NCI-H187 treated with DMSO at 0.1 percent for 48 hours (cell line): ENCODE measurements at places on chromosomes 11 and 22.

DNA sequence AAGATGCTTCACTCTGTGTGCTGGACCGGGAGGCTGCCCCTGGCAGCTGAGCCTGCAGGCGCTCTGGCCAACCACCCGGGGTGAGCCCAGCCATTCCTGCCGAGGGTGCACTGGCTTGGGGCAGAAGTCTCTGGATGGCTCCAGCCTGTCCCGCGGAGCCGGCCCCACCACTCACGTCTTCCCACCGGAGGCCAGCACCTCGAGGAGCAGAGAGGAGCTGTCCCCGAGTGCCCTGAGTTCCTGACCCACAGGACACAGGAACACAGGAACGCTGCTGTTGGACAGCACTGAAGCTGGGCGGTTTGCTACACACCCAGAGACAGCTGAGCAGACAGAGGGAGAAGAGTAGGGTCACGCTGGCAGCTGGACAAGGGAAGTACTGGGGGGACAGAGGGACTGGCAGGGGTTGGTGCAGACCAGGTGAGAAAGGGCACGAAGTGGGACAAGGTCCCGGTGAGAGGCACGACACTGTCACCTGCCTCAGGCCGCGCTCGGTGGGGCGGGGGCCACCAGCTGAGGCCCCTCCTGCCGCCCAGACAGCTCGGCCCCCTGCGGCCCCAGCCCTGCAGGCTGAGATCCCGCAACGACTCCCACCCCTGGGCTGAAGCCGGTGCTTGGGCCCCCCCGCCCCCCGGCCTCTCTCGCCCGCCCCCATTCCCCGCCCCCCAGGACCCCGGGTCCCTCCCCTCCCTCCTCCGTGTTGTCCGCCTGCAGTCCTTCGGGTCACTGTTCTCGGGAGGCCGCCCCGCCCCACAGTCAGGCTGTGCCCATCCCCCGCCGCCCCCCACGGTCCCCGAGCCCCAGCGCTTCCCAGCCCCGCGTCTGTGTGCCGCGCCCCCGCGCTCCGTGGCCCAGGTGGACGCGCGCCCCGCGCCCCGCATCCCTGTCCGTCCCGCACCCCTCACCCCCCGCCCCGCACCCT, 624 bp upstream of the B4GALNT4 start:
- no peak for DNase-seq

- no peak for DNase-seq
Observed at GRCh38 chr11:75549370-75549958, 12.6 kb upstream of the SERPINH1 start.

- DNase-seq: no peak
Observed at GRCh38 chr11:103880968-103881367, 155.5 kb upstream of the DDI1 start.

GRCh38 chr22:27613099-27614005, 188.2 kb downstream of the MN1 start:
- DNase-seq: no peak

GRCh38 chr11:19122960-19123615, 6.1 kb downstream of the ZDHHC13 start:
- no peak for DNase-seq

DNA sequence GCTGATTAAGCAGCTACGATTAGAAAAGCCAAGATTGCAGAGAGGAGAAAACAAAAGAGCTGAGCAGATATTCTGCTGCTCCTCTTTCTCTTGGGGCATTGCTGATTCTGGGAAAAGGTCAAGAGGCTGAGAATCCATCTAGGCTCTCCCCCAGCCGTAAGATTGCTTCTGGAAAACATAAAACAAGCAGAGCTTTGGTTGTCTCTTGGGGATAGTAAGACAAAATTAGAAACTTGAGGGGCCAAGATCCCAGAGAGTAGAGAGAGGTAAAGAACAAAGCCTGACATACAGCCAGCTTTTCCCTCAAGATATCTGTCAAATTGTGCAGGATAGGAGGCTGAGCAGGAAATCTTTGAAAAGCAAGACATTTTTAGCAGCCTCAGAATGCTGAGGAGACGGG, 158.2 kb downstream of the TTC28 start:
- no peak for DNase-seq

DNA sequence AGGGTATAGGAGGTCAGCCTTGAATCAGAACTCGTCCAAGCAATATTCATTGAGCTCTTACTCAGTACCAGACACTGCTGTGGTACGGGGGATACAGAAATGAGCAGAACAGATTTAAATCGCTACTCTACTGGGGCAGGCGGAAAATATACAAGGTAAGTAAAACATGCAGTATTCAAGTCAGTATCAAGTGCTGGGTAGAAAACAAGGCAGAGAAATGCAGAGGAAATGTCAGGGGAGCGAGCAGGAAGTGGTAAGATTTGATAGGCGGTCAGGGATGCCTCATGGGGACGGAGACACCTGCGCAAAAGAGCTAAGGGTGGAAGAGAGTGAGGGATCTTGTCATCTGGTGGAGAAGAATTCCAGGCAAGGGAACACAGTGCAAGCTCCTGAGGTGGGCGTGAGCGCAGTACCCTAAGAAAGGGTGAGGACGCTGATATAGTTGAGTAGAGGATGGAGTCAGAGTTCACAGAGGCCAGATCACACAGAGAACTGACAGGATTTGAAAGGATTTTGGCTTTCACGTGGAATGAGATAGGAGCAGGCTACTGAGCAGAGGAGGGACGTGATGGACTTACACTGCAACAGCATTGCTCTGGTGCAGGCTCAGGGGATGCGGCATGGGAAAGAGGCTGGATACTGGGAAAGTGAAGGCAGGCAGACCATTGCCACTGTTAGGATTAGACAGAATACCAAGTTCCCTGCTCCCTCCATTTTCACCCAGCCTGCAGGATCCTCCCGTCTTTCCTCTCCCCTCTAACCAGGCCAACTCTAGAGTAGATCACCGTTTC, 35.8 kb downstream of the SC5D start:
- DNase-seq: no peak

GRCh38 chr11:118017111-118017510, 30.9 kb downstream of the IL10RA start:
- no peak for DNase-seq

DNA sequence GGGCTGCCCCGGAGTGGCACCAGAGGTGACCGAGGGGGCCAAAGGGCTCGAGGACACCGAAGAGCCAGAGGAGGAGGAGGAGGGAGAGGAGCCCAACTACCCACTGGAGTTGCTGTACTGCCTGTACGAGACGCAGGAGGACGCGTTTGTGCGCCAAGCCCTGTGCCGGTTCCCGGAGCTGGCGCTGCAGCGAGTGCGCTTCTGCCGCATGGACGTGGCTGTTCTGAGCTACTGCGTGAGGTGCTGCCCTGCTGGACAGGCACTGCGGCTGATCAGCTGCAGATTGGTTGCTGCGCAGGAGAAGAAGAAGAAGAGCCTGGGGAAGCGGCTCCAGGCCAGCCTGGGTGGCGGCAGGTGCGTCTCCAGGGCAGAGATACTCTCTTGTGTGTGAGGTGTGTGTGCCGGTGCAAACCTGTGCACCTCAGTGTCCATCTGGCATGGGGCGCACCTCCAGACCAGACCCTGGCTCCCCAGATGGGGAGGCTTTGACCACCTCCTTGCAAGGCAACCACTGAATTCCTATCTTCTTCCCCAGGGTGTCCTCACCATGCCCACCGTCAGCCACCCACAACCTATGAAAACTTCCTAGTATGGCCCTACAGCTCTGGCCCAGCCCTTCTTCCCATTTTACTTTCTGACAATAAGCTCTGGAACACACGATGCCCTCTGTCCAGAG, 3.4 kb downstream of the NLRP6 start:
- no peak for DNase-seq

DNA sequence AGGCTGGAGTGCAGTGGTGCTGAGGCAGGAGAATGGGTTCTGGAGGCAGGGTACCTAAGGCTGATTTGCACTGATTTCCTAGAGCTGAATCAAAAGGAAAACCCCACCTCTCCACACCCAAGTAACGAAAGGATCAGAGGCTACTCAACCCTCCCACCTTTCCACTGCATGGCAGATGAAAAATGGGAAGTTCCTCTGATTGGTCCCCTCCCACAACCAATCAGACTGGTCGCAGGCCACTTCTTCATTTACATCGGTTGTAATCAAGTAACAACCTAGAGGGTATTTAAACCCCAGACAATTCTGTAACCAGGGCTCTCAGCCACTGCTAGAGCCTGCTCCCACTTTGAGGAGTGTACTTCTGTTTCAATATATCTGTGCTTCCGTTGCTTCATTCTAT, 18.6 kb upstream of the PARVB start:
- no peak for DNase-seq

GRCh38 chr11:62508336-62509058, 38.1 kb downstream of the AHNAK start:
- no peak for DNase-seq

GRCh38 chr22:17371448-17371847, 2.2 kb downstream of the CECR2 start:
- no peak for DNase-seq

GRCh38 chr11:8794677-8795103, 112.1 kb downstream of the RPL27A start:
- DNase-seq: no peak

GRCh38 chr11:126308271-126308671, 4.4 kb downstream of the DCPS start:
- no peak for DNase-seq

GRCh38 chr22:23836281-23836680, 2.5 kb downstream of the DERL3 start:
- DNase-seq: no peak

GRCh38 chr11:35065566-35065965, 73.4 kb upstream of the CD44 start:
- no peak for DNase-seq

DNA sequence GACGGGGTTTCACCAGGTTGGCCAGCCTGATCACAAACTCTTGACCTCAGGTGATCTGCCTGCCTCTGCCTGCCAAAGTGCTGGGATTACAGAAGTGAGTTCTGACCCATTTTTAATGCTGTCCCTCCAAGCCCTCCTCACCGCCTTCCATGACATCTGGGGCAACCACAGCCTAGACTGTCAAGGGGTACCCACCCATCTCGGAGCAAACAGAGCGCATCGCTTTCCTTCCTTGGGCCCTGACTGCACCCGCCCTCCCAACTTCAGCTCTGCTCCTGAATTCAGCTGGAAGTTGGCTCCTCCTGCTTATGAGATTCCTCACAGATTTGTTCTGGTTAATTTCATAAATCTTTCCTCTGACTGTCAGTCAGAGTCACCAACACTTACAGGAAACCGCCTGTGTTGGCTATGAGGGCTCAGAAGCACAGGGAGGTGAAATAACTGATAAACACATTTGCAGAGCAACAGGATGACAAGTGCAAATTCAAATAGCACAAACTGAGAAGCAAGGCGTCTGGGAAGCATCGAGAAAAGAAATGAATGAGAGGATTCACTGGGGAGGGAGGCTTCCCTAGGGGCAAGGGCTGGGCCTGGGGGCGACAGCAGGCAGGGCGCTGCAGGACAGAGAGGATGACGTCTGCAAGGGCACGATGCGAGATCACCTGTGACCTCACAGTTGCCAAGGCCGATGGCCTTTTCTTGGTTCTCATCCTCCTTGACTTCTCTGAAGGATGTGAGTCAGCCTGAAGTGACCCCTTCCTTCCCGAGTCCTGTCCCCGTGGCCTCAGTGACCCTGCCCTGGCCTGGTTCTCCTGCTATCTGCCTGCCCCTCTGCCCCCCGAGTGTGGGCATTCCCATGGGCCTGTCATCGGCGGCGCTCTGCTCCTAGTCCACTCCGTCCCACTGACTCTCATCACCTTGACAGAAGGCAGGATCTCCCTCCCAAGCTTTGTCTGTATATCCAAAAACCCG, 6.1 kb downstream of the IFT27 start:
- no peak for DNase-seq

DNA sequence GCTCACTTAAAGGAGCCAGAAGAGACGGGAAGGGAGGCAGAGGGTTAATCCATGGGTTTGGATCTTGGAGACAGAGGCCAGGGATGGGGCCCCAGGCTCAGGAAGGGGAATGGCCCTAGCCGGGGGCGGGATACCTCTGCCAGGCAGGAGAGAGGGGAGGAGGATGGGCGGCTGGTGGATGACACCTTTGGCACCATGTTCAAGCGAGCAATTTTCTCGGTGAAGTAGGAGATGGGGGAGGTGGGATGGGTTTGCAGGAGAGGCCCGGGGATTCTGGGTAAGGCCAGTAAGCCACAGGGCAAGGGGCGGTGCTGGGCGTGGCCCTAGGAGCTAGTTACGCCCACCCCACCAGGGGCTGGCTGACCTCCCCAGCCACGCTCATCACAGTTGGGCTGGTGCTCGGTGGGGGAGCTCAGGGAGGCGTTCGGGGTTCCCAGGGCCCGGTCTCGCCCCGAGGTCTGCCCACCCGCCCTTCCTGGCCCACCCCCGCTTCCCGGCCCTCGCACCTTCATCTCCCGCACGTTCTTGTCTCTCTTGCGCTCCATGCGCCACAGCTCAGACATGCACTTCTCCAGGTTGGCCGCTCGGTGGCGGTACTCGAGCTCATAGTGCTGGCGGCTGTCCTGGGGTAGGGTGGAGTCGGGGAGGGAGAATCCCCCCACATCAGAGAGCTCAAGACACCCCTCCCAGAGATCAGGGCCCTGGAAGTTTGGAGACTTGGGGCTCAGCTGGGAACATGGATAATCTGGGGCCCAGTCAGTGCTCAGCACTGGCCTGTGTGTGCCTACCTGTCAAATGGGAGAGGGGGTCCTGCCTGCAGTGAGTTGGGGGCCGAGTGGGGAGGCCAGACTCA, 12.7 kb downstream of the BAIAP2L2 start:
- no peak for DNase-seq

- no peak for DNase-seq
Observed at GRCh38 chr11:57977709-57978108, 46.0 kb upstream of the OR9Q1 start.

DNA sequence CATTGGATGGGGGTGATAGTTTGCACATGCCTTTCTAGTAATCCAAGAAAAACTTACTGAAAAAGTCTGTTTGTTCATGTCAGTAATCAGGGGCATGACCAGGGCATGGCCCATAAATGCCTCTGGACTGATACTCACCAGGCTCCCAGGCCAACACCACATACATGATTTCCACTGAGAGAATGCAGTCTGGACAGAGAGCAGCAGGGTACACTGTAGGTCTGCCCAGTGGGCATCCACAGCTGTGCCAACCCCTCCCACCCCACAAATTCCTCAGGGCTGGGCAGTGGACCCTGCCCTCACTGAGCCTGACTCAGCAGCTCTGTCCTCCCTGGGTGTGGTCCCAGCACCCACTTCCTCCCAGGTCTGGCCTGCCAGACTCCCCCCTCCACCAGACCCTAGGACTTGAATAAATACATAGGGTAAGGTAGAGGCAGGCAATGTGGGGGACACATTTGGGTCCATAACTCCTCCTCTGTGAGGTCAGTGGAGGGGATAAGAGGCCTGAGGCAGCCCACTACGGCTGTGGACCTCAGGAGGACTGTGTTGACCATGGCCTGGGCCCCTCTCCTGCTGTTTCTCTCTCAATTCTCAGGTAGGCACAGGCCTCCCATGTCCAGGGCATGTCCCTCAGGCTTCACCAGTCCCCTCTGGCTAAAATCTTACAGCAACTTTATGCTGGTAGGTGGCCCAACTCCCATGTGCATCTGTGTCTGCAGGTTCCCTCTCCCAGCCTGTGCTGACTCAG, 92.2 kb upstream of the TOP3B start:
- DNase-seq: no peak

DNA sequence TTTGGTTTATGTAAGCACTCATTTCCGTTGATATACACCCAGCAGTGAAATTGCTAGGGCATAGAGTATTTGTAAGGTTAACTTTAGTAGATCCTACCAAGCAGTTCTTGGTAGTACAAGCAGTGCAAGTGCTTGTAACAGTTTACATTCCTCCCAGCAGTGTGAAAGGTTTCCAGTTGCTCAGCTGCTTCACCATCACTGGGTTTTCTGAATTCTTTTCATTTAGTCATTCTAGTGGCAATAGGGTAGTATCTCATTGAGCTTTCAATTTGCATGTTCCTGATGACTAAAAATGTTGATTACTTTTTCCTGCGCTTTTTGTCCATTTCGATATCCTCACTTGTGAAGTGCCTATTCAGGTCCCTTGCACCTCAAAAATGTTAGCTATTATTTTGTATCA, 34.3 kb downstream of the ZNF202 start:
- no peak for DNase-seq

GRCh38 chr11:111310723-111311122, 12.4 kb downstream of the POU2AF3 start:
- DNase-seq: no peak
